Astrocyte (in vitro differentiated cells and primary cell): ENCODE measurements at places on chromosomes 4 and X. TPM values are rescaled to one million over a fixed set of nuclear protein-coding genes. Genes with fewer than 3 reads are reported as not detected.

- peak overlapping the region; percentile 12 for H3K27ac ChIP-seq
- peak; percentile 73 for DNase-seq
- H3K4me1 ChIP-seq, result peaks cover 11% of the 10 kb centered on the region
- H3K36me3 ChIP-seq, result no peaks in the 10 kb centered on the region
- H3K27me3 ChIP-seq, result no peaks in the 10 kb centered on the region
These were observed 15.0 kb upstream of the STS start for GRCh38 chrX:7132335-7133049.

GRCh38 chr4:52164116-52164515 is 113.0 kb downstream of the SPATA18 start:
- H3K4me1 ChIP-seq, result no peaks in the 10 kb centered on the region
- no peaks in the 10 kb centered on the region for H3K27me3 ChIP-seq
- no peak for DNase-seq
- no peak overlapping the region for H3K4me3 ChIP-seq
- no peaks in the 10 kb centered on the region for H3K36me3 ChIP-seq

DNA sequence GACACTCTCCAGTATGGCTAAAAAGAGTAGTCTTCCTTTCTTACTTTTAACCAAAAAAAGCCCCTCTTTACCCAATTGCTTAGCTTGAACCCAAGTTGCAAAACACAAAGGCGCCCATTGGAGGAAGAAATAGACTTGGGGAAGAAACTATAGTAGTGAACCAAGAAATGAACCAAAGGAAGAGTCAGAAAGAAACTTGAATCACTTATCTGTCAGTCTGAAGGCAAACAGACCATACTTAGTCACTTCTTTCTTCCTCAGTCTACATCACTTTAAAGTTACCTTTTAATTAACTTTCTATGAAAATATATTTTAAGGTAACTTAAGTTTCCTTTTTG is 161.4 kb upstream of the GIMD1 start:
- no peak overlapping the region for H3K4me3 ChIP-seq
- H3K36me3 ChIP-seq, result no peaks in the 10 kb centered on the region
- H3K4me1 ChIP-seq, result peaks cover 10% of the 10 kb centered on the region
- DNase-seq, result no peak
- H3K27me3 ChIP-seq, result no peaks in the 10 kb centered on the region
- H3K27ac ChIP-seq, result peak overlapping the region; percentile 67

The MAGIX gene
- total RNA-seq, result 0.96 and 1.2 TPM in 2 replicates

The DMRTC1 gene
- total RNA-seq, result not detected in 2 replicates

The GABRE gene
- 1.3 and 1.8 TPM in 2 replicates for total RNA-seq
